ENCODE measurements at places on chromosomes 12 and 14.

DNA sequence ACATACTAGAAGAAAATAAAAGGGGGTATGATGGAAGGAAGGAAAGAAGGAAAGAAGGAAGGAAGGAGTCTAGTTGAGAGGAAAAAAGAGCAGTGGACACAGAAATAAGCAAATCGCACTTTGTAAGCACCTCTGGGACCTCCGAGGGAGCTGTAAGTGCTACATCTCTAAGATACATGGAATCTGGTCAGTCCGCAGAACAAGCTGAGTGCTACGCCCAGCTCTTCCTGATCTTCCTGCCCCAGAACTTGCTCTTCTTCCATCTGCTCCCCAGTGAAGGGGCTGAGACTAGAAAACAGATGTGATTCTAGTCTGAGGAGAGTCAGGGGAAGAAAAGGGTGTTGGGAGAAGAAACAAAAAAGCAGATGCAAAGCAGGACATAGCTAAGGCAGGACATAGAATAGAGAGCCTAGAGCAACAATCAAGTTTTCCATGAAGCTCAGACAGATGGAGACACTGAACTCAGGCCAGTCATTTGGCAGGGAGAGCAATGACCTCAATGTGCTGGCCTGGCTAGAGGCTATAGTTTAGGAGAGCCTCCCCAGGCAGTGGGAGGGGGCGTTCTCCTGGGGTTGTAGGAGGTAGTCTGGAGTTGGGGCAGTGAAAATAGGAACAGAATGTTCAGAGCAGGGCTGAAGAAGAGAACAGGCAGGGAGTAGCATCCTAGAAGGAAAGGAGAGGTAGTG lies 1.7 kb upstream of the MFAP5 start:
- DNase-seq, result no peak

DNA sequence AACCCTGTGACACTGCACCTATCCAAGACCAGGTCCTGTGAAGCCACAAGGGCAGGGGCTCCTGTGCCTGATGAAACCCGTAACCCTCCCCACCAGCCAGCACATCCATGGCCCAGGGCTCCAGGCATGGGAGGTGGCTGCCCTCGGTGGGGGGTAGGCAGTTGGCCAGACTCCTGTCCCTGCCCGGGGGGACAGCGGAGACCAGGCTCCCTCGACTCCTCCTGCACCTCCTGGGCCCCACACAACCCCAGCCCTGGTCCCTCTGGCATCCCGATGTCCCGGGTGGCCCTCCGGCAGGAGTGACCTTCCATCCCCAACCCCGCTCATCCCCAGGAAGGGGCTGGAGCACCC lies 11.4 kb downstream of the AKT1 start:
- no peak for DNase-seq

DNA sequence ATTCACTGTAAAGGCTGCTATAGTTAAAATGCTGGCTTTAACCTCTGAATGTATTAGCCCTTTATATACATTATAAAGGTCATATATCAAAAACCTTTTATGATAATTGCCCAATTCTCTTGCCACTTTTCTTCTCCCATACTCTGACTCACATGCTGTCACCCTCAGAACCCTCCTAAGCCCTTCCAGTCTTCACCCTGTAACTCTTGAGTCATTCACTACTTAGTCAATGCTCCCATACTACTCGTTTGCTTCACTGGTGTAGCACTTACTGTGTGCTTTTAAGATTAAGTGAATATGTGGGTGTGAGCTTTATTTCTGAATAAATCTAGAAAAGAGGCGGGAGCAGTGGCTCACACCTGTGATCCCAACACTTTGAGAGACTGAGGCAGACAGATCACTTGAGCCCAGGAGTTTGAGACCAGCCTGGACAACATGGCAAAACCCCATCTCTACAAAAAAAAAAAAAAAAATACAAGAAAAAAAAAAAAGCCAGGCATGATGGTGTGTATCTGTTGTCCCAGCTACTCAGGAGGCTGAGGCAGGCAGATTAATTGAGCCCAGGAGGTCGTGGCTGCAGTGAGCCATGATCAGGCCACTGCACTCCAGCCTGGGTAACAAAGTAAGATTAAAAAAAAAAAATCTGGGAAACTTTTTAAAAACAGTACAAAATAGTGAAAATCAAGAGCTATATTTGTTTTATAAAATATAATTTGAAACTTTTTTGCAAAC lies 37.6 kb downstream of the SPATA7 start:
- no peak for DNase-seq

DNA sequence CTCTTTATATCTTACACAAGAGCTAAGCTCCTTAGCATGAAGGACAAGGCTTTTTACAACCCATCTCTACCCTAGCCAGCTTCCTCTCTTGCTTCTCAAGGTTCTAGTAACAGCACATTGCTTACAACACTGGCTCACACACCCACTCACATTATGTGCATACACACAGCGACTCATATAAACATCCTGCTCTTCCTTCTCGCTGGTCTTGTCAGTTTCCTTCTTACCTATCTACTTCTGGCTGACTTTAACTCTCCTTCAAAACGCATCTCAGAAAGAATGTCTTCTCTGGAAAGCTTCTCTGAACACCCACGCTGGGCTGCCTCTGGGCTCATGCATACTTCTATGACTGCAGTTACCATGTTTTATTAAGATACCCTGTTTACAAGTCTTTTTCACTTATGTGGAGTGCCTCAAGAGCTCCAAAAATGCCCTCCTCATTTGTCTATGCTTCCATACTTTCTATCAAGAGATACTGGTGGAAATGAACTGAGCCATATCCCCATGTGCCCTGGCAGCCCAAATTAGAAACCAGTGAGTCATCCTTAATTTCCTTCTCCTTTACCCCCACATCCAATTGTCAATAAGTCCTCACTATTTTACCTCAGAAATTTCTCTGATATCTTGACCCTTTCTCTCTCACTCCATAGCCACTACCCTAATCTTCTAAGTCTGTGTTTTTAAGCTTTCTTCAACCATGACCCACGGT lies 126.9 kb upstream of the KRAS start:
- DNase-seq, result no peak

GRCh38 chr14:74029136-74029535 lies 10.0 kb downstream of the BBOF1 start:
- no peak for DNase-seq

DNA sequence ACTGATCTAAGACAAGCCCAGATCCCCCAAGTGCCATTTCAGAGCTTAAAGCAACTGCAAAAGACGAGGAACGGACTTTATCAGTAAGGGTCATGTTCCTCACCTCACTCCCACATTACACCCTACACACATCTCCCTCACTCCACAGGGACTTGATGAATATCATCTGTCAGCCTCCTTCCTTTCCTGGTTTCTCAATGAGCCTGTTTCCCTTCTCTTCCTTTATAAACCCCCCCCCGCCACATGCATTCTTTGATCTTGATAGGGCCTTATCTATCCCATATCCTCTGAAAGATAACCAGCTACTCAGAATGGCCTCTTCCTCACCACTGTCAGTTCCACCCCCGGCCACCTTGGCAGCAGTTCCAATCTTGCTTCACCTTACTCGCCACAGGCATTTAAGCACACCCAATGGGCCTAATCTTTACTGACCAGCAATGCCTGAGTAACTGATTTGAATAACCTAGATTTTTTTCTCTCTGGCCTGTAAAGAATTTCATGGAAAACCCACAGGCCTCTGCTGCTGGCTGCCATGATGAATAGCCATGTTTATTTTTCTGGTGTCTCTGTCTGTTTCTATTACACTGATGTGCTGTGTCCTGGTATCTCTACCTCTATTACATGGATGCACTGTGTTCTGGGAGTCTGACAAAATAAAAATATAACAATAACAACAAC lies 138.7 kb downstream of the PHLDA1 start:
- no peak for DNase-seq

DNA sequence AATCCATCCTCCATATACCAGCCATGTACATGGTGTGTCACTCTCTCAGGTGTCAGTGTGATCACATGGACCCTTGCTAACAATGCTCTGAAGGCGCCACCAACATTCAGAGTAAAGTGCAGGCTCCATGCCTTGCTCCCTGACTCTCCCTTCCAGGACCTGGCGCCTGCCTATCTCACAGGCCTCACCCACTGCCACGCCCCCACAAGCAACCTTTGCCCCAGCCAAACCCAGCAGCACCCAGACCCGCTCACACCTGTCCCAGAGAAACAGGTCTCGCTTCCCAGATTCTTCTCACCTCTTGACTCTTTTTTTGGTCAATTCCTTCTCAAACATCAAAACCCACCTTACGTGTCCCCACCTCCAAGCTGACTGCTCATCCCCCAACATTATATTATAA lies 52.3 kb downstream of the KCNK10 start:
- no peak for DNase-seq

GRCh38 chr12:104551-105081 lies 38.0 kb downstream of the IQSEC3 start:
- peak; percentile 30 for DNase-seq

DNA sequence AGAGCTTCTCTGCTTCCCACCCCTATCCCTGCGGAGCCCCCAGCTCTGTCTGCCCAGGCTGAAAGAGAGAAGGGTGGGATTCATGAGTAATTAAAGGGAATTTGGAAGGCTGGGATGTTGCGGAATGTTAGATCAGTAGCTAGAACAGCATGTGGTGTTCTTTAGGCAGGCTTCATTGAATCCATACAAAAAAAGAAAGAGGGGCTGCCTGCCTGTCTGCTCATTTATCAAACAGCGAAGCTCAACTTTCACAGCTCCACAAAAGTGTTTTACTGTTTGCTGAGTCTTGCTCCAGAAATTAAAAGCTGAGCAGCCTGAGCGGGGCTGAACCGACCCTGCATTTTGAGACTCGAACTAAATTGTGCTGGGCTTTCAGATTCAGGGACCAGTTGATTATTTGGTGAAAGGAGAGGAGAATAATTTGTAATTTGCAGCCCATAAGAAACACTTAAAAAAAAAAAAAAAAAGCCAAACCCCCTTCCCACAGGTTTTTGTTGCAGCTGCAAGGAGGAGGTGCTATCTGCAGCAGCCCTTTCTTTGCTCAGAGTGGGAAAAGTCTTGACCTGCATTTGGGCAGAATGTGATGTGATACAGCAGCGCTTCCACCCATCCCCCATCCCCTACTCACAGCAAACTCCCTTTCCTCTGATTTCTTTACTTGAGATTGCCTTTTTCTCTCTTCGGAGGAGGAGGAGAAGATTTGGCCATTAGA lies 89.7 kb downstream of the RFX4 start:
- no peak for DNase-seq

GRCh38 chr14:97179573-97179972 lies 382.4 kb downstream of the VRK1 start:
- no peak for DNase-seq

GRCh38 chr12:4265280-4265679 lies 8.3 kb upstream of the CCND2 start:
- DNase-seq, result no peak

DNA sequence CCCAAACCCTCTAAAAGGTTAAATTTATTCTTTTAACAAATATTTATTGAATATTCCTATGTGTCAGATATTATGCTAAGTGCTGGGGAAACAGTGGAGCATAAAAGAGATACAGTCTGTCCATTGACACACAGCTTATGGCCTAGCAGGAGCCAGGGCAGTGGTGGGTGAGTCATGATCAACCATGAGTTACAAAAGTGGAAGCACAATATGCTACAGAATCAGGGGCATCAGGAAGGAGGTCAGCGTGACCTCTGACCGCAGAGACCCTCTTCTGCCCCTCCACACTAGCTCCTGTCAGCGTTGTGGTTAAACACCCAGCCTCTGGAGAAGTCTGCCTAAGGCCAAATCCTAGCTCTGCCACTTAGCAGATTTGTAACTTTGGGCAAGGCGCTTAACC lies 4.7 kb upstream of the PPP1R1A start:
- DNase-seq, result no peak

DNA sequence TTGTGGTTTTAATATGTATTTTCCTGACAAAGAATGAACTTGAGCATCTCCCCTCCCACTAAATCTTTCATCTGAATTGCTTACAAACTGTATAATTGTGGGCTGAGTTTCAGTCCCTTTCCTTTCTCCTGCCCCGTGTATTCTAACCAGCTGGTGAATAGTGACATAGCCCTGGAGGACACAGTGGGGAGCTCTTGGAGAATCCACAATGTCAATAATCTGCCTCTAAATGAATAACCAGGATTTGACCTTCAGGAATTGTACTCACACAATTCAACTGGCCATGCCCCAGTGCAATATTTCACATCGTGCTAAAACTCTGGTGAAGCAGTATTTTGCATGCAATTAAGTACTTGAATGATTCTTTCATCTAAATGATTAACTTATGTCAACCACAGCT lies 177.2 kb downstream of the C12orf42 start:
- no peak for DNase-seq

DNA sequence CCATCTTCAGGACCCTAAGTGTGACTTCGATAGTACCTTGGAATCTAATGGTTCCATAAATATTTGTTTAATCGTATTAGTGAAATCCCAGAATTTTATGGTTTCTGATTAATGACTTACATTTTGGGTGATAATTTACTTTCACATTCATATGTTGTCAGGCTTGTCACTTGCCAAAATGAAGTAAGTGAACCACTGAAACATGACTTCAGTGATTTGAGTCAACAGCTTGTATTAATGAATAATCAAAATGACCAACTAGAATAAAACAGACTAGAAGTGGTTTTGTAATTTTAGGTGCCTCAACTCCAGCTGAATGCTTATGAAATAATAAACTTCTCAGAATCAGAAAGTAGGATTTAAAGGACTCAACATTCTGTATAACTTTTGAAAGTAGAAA lies 517.1 kb downstream of the PRKD1 start:
- no peak for DNase-seq

DNA sequence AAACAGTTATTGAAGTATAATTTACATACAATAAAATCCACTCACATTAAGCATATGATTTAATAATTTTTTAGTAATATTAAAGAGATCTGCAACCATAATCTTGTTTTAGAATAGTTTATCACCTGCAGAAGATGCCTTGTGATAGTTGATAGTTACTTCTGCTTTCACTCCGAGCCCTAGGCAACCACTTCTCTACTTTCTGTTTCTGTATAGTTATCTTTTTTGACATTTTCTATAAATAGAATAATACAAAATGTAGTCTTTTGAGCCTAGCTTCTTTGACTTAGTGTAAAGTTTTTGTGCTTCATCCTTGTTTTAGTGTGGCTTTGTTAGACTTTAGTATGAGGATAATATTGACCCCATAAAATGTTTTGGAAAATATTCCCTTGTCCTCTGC lies 111.0 kb downstream of the MNAT1 start:
- no peak for DNase-seq

DNA sequence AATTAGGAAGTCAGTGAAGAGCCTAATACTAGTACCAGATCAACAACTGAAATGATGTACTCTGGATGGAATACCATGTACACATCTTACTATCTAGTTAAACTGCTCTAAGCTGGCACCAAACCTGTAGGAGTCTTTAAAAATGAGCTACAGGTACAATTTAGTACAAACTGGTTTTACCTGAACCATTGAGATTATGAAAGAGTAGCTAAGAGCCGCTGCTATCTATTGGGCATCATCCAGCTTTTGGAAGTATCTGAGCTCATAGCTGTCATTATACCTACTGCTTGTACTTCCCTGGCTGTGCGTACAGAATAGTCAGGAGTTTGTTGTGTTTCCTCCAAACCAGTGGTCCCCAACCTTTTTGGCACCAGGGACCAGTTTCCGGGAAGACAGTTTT lies 12.4 kb downstream of the TBC1D30 start:
- DNase-seq, result no peak

GRCh38 chr14:104650981-104651875 lies 38.2 kb upstream of the INF2 start:
- DNase-seq, result no peak

- no peak for DNase-seq
Observed at GRCh38 chr12:94340573-94340972, 119.1 kb downstream of the CEP83 start.

GRCh38 chr12:109492371-109492770 lies 14.9 kb downstream of the UBE3B start:
- DNase-seq, result no peak

Measured in right renal pelvis (tissue), 4 donors.